Left colon (tissue), 2 donors: ENCODE measurements at places on chromosomes 3 and 15. TPM values are rescaled to one million over a fixed set of nuclear protein-coding genes. Genes with fewer than 3 reads are reported as not detected.

- DNase-seq, result no peak
Measured at GRCh38 chr3:105448338-105448982, 81.8 kb downstream of the ALCAM start.

- no peak for DNase-seq
Measured at GRCh38 chr3:45795509-45795881, 841 bp downstream of the SLC6A20 start.

DNA sequence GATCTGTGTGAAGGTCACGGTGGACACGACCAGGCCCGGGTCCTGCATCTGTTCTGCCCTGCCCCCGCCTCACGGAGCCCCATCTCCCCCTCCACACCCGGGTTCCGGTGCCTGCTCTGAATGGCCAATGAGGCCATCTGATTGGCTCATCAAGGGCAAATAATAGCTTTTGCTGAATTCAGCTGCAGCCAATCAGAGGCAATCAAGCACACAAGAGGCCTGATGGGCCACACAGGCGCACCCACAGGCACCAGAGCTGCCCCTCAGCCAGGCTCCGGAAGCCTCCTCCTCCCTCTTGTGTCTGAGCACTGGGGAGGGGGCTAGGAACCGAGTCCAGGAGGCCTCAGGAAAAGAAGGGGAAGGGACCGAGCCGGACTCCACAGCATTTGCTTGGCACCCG, 49.5 kb downstream of the CACNA2D2 start:
- DNase-seq, result no peak

- DNase-seq, result no peak
Measured at GRCh38 chr3:72490688-72491435, 357.4 kb downstream of the SHQ1 start.

GRCh38 chr3:116759316-116759715, 49.7 kb downstream of the TUSC7 start:
- DNase-seq, result no peak

DNA sequence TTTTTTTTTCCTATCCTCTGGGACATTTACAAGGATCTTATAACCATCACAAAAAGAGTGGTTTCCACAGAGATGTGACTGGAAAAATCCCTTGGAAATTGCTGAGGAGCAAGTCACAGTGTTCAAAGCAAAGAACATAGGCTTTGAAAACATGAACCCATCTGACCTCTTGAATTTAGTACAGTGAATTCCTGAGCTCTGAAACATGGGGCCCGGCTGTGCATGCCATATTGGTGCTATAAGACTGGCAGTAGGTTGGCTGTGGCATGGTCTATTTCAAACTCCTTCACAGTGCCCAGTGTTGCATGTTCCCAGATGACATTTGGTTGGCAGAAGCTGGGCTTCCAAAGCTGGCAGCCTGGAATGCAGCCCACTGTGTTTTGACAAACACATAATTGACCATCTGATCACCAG, 202.2 kb downstream of the TIGIT start:
- no peak for DNase-seq

DNA sequence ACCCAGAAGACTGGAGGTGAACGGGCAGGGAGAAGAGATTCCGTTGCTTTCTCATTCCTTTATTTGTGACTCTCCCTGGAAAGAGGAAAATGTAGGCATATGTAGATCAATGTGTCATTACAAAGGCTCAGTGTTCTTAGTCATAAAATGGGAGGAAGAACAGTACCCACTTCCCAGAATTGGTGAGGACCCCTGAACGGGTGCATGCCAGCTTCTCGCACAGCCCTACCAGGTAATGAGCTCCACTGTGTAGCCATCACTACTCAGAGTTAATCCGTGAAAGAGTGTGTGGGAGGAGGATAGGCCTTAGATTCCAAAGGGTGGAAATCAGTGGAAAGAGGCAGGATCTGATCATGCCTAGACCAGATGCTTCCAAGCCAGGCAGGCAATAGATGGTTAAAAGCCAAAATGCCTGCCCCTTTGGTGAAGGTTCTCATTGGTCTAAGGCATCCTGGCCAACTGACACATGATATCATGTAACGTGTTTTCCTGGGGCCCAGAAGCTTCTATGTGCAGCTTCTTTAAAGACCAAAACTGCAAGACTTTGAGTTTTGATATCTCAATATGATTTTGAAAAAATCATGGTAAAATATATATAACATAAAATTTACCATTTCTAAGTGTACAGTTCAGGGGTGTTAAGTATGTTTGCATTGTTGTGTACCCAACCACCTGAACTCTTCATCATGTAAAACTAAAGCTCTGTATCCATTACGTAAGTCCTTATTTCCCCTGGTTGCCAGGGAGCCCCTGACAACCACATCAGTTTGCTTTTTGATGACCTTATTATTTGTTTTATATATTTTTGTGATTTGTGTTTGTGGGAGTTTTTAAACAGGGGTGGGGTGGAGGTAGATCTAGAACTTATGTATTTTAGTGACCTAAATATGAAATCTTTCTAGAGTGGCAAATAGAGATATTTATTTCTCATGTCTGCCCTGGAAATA, 402.2 kb upstream of the CFAP20DC start:
- no peak for DNase-seq

GRCh38 chr3:108849075-108849474, 26.5 kb downstream of the TRAT1 start:
- no peak for DNase-seq

DNA sequence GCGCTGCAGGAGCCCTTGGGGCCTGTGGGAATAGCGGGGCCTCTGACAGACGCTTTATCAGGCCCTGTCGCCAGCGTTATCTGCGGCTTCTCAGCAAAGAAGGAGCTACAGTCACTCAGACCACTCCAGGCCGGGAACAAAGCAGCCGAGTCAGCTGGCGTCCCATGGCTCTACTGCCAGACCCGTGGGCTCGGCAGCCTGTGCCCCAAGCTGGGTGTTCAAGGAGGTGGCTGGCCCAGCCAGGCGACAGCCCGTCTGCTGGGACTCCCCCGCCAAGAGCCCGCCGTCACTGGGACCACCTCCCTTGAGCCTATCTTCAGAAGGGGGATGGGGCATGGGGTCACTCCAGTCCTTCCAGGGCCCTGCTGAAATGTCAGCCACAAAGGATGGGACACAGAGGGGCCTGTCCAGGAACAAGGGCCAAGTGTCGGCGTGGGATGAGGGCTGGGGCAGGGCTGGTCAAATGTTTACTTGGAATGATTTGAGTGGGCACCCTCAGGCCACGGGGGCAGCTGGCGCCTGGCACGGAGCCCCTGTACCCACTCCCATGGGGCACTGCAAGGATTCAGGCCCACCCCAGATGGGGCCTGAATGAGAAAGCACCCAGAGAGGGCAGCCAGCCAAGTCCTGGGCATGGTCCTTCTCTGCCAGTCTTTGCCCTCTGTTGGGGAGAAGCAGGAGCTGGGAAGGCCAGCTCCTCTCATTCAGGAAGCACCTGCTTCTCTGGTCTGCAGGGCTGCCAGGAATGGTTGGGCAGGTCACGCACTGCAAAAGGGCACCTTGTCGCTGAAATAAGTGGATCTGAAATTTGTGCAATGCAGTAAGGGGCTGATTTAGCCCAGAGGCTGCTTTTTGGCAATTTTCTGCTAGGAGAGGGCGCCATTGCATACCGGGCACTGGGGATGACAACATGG, 148.3 kb downstream of the SMAD6 start:
- peak; percentile 23 for DNase-seq

DNA sequence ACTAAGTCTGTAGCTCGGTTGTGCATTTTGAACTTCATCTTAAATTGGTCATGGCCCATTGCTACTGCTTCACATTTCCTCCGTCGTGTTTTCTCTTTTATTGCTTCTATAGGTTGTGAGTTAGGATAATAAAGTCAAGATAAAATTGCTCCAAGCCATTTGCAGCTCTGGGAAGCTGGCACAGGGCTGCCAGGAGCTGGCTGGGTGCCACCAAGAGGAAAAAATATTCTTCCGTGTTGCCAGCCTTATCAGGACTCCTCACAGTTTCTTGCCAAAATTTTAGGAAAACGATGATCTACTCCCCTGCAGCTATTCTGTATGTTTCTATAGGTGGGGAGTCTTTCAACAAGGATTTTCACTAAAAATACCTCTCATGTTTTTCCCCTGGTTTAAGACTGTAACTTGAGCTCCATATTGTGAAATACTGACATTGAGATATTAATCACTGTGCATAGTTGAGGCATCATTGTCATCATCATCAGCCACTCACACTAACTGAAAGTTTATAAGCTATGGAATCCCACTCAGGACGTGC, 55.4 kb upstream of the PIAS1 start:
- peak; percentile 79 for DNase-seq

DNA sequence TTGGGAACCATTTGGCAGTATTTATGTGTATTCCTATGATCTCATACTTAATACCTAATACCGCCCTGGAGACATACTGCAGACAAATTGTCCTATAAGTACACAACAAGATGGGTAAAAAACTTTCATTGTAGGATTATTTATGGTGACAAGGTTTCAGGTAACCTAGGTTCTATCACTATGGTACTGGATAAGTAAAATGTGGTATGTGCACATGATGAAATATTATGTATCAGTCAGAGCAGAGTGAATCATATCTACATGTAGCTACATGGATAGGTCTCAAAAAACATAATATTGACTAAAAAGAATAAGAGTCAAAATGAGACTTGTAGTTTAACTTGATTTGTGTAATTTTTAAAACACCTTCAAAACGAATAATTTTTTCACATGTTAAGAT, 147.8 kb downstream of the LEKR1 start:
- DNase-seq, result no peak

GRCh38 chr15:82890338-82890994, 62.1 kb downstream of the HOMER2 start:
- no peak for DNase-seq

DNA sequence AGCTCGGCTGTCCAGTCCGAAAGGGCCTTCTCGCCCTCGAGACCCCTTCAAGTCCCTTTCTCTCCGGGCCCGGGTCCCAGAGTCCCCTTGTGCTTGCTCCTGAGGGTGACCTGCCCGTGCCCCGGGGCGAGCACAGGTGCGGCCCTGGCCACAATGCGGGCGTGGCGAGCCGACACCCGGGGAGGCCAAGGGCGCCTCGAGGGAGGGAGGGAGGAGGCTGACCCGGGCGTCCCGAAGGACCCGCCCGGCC, 810 bp upstream of the MEF2A start:
- peak; percentile 83 for DNase-seq

DNA sequence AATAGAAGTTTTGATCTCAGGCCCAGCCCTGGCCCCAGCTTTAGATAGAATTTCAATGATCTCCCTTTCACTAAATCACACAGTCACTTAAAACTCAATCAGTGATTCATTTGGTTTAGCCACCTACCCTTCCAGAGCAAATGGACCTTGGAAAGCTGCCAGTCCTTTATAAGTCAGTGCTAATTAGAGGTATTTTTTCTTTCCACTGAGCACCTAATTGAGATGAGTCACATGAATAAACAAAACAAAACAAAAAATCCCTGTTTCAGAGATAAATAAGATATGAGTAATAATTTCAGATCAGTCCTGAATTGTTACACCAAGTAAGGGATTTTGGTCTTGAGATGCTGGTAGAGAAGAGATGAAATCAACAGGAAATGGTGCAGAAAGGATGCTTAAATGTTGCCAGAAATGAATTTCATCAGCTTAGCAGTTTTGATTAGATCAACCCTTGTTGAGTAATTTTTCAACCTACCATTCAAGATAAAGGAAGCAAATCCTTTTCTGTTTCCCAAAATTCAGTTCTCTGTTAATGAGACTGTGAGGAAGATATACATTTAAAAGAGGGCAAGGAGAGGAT, 352.0 kb upstream of the COL8A1 start:
- no peak for DNase-seq

GRCh38 chr3:142930463-142930862, 33.0 kb downstream of the PAQR9 start:
- no peak for DNase-seq

DNA sequence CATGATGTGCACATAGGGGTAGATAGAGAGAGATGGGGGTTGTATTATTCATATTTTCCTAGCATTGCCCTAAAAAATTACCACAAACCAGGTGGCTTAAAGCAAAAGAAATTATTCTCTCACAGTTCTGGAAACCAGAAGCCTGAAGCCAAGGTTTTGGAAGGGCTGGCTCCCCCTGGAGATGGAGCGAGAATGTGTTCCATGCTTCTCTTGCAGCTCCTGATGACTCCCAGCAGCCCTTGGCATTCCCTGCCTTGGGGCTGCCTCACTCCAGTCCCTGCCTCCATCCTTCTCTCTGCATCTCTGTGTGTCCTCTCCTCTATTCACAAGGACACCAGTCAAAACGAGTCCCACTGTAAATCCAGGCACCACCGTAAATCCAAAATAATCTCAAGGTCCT, 91.5 kb upstream of the FAM174B start:
- no peak for DNase-seq

- DNase-seq, result no peak
Measured at GRCh38 chr15:31382713-31383045, 56.0 kb downstream of the KLF13 start.

DNA sequence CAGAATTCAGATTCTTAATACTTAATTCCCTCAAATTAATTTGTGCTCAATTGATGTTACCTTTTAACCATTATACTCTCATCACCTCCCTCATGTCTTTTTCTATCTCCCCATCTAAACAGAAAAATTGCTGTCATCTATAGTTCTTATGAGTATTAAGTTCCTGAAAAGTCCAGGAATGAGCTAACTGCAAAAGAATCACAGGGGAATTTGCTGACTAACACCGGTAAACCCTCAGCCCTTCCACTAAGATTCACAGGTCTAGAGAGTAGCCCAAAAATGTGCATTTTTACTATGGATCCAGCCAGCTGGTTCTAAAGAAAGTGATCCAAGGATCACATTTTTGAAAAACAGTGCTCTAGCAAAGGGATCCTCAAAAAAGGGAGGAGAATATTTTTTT, 67.0 kb downstream of the SETD2 start:
- DNase-seq, result no peak

DNA sequence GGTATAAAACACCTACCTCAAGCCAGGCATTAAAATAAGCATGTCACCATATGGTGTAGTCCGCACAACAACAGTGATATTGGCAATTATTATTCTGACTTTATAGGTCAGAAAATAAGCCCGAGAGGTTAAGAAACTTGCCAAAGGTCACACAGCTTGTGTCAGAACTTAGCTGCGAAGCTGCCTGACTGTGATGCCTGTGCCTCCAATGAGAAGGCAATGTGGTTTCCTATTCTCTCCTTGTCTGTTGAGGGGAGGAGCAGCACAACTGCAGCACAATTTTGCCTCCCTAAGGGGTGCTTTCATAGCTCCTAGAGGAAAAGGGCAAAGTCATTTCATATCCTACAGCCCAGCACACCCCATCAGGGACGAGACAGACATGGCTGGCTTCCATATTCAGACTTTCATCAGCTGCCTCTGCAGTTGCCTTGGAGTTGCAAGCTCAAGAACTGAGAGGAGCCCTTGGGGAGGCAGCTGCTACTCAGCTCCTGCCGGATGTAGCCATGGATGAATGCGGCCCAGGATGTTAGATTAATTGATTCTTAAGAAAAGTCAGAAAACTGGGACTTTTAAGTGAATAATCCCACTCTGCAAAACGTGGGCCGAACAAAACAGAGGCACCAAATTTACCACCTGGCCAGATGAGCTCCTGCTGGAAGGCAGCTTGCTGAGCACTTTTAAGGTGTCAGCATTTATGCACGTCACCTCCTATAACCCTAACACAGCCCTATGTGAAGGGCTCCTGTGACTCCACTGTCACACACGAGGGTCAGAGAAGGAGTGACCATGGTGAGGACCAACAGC, 38.5 kb downstream of the MYO5C start:
- DNase-seq, result no peak

LSAMP gene
- 5.1 TPM for total RNA-seq

SOX14 gene
- not detected for total RNA-seq

TJP1 gene
- total RNA-seq, result 69.9 TPM

TTC21A gene
- 8.3 TPM for total RNA-seq

CCR2 gene
- total RNA-seq, result 0.37 TPM

STRIT1 gene
- total RNA-seq, result not detected

GXYLT2 gene
- 12.6 TPM for total RNA-seq
